Right ventricle myocardium inferior (tissue), 1 donor: ENCODE measurements at places on chromosomes 1 and 21. TPM values are rescaled to one million over a fixed set of nuclear protein-coding genes. Genes with fewer than 3 reads are reported as not detected.

The ECM1 gene
- total RNA-seq, result 24.1 TPM

GRCh38 chr1:24142546-24143534, at the start of gene IL22RA1:
Gene IL22RA1 (minus strand): TSS chr1:24143140. CDS start chr1:24143082, 58 bp downstream.
- DNase-seq, result no peak

DNA sequence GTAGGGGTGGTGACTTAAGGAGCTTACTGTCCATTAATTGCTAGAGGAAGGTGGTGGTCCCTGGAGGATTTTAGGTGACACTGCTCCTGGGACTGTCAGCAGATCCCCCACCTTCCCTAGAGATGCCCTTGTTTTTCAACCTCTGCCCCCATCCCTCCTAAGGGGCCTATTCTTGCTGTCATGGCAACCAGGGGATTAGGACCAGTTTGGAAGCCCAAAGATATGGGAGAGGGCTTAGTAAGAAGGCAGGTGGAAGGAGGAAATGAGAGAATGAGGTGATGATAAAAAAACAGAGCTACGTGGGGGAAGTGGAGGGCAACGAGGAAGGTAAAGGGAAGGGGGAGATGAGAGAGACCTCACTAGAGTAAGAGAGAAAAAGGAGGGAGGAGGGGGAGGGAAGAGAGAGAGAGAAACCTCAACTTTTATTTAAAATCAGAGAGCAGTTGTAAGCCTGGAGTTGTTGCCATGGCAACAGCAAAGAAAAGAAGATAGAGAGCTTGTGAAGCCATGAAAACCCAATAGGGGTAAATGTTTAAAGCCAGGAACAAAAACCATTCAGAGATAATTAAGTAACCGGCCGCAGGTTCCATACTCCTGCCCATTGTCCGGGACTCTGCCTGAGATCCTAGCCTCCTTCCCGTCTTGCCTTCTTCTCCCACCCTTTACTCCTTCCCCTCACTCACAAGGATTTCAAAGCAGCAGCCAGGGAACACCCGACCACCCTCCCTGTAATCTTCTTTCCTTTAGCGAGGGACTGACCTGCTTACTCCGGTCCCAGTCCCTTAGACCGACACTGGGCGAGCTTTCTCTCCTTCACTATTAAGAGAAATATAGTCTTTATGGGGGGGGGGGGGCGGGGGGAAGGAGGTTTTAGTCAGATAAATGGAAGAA, 20.6 kb downstream of the KIRREL1 start:
- no peak for DNase-seq

- DNase-seq, result no peak
These were observed 617.5 kb upstream of the BEND5 start for GRCh38 chr1:49394200-49394599.

The SLC6A9 gene
- 1.5 TPM for total RNA-seq

DNA sequence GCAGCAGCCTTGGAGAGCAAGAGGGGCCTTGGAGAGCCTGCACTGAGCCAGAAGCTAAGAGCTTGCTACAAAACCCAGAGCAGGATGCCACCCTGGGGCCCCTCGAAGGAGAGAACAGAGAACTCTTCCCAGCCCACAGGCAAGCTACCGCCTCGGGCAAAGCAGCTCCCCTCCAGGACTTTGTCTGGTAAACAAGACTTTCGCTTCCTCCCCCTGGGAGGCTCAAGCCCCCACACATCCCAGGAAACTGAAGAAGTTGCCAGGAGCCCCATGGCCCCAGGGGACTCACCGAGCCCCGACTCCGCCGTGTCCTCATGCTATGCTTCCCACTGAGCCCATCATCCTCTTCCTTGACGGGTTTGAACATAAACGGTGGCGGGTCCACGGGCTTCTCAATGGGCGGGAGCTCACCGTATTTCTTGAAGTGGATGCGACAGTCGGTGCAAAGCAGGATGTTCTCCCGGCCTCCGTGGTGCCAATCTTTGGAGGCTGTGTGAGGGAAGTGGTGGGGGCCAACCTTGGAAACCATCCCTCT, 45.9 kb downstream of the SLC45A1 start:
- no peak for DNase-seq

DNA sequence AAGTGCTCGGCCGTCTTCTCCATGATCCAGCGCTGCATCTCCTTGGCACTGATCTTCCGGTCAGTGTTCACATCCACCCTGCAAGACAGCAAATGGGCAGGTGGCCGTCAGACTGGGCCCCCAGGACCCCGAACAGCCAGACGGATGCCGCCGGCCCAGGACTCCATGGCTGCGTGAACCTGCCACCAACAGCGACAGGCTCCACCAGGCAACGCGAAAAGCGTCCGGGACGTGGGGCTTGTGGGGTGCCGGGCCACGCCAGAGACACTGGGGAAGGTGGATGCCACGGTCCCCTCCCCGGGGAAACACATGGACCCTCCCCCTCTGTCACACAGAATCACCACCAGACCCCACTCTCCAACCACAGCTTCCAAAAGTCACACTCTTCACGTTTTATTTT, 7.9 kb downstream of the SDF4 start:
- no peak for DNase-seq

The TOR1AIP2 gene
- total RNA-seq, result 48.8 TPM

DNA sequence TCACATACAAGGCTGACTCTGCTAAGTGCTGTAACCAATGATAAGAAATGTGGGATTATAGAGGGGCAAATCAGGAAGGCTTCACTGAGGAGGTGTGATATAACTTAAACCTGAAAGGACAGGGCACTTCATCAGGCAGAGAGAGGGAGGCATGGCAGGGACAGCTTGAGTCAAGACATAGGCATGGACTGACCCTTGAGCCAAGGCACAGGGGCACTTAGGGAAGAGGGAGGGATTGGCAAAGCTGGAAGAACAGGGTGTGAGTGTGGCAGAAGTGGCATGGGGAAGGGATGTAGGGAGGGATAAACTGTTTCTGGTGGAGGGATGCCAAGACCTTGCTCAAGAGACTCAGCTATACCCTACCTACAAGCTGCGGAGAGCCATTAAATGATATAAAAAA, 81.3 kb downstream of the PLXNA2 start:
- no peak for DNase-seq

The OR2L13 gene
- not detected for total RNA-seq

- DNase-seq, result no peak
These were observed 83.6 kb downstream of the CLIC4 start for GRCh38 chr1:24828887-24829192.

DNA sequence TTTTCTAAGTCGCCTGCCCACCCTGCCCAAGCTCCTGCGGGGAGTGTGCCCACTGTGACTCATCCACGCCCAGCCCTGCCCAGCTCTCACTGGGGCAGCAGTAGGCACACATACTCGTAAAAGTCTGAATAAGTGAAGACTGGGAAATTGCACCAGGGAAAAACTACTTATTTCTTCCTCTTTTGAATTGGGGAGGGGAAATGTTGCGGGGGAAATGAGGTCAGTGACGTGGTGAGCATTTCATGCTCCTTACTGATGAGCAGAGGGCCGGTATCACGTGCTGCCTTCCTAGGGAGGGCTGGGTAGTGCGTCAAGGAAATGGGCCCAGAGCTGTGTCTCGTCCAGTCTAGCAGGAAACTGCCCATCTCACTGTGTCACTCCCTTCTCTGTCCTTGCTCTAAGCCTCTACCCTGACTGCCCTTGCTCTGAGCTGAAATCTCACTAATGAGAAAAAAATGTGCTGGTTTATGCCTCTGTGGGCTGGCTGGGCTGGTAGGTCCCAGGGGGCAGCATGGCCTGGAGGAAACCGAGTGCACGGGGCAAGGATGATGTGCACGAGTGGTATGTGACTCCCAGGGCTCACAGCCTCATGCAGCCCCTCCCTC, 13.5 kb upstream of the TNFRSF1B start:
- peak; percentile 91 for DNase-seq

The SHE gene
- 11.3 TPM for total RNA-seq

GRCh38 chr1:54493608-54494007, 54.4 kb upstream of the ACOT11 start:
- no peak for DNase-seq

- no peak for DNase-seq
These were observed 73.5 kb downstream of the CHODL start for GRCh38 chr21:18318156-18318555.

DNA sequence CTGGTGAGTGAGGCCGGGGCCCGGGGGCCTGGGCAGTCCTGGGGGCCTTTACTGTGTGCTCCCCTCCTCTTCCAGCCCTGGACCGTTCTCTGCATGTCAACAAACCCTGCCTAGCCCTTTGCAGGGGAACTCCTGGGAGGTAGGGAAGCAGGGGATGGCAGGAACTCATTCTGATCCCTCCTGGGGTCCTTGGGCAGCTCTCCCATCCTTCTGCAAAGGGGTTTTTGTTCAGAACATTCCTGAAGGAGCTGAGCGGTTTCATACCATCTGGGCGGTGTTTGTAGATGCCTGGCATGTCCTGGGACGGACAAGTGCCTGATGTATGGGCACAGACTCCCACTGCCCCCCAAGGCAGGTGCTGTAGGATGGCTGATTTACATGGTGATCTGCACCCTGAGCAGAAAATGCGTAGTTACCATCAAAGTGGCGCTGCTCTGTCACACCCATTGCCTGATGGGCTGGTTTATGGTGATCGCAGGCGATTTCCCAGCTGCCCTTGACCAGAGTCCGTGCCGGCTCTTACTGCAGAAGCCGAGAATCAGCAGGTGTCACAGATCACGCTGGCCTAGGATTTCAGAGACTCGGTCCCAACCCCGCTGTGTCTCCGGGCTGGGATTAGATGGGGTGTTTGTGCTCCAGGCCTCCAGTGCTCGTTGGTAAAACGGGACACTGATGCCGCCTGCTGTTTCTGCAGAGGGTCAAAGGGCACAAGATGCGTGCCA, 71.6 kb upstream of the TRAPPC10 start:
- DNase-seq, result no peak

The RNU1-4 gene
- 4,572 TPM for total RNA-seq

DNA sequence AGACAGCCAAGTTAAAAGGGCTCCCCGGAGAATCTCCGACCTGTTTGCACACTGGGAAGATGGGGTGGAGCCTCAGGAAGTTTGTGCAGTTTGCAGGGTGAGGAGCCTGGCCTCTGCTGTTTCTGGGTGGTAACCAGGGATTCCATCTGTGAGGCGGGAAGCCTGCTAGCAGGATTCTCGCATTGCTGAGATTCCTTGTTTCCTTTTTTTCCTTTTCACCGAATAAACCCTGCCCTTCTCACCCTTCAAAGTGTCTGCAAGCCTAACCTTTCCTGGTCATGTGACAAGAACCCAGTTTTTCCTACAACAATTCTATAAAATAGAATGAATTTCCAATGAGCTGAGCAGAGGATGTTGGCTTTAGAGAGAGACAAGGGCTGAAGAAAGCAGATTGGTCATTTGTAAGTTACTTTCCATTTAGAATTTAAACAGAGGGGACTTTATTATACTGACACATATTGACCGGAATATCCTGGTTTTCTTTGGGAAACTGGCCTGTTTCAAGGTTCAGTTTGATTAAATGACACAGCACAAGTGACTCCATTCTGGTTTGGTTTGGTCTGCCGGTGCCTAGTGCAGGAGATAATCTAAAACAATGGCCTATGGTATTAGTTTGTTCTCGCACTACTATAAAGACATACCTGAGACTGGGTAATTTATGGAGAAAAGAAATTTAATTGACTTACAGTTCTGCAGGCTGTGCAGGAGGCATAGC, 48.7 kb upstream of the DNAH14 start:
- no peak for DNase-seq

The SPATA6 gene
- 10.8 TPM for total RNA-seq

The ANP32E gene
- total RNA-seq, result 28.6 TPM

DNA sequence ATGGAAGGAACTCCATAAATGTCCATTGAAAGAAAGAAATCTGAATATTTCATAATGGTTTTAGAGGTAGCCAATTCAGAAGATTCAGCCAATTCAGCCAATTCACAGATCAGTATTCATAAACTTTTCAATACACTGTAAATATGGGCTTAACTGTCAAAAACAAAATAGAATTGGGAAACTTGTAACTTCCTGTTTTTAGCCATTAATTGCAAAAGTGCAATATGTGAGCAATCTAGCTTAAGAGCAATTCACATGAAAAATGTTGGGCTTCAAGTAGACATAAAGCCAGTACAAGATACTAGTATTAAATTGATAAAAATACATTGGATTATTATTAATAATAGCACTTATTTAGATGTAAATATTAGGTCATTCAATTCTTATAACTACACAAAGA, 27.5 kb upstream of the PLPPR4 start:
- no peak for DNase-seq

The ITGB3BP gene
- 9.3 TPM for total RNA-seq

DNA sequence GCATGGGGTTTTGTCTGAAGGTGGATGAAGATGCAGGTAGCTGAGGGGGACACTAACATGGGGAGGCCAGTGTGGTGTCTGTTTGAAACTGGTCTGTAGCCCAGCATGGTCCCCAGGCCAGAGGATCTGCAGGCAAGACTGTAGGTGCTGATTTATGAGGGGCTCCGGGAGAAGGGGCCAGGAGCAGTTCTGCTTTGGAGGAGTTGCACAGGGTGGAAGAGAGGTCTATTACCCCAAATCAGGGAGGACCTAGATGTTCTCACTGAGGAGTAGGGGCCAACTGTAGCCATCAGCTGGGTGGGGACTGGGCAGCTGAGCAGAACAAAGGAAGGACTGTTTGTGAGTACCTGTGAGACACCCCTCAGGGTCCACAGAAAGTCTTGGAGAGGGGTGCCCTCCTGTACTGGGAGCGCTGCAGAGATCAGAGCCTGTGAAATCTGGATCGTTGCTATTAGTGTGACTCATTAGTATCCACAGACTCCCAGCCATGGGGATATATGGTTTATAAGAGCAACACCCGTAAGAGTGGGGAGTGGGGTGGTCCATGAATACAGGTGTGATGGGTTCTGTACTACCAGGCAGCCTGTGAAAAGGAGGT, 64.3 kb upstream of the IRF2BP2 start:
- DNase-seq, result no peak

GRCh38 chr1:241834733-241835377, 13.1 kb upstream of the EXO1 start:
- no peak for DNase-seq

The OR14A2 gene
- not detected for total RNA-seq

The TCEA3 gene
- 73.6 TPM for total RNA-seq

DNA sequence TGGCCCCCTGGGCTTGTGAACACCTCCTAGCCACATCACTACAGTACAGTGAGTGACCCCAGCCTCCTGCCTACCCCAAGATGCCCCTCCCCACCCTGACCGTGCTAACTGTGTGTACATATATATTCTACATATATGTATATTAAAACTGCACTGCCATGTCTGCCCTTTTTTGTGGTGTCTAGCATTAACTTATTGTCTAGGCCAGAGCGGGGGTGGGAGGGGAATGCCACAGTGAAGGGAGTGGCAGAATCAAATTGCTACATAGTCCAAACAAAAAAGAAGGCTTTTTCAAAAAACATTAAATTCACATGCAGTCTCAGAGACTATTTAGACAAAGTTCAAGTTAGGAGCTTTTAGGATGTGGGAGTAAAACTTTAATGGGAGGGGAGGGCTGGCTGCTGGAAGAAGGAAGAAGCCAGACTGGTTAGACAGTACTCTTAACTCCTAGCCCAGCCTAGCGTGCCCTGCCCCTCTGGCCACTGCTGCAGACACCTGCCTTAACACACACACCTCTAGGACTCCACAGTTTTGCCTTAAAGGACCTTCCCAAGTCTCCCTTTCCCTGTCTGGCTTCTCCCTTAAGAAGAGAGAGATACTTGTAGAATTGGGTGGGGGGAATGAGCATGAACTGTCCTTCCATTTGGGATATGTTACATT, 9.4 kb downstream of the PEA15 start:
- DNase-seq, result no peak

- peak; percentile 91 for DNase-seq
These were observed 580 bp downstream of the INKA2 start for GRCh38 chr1:111738436-111739193.

The TAS1R3 gene
- 0.51 TPM for total RNA-seq
